ENCODE measurements at places on chromosomes 6 and 20. TPM values are rescaled to one million over a fixed set of nuclear protein-coding genes. Genes with fewer than 3 reads are reported as not detected.

FAM8A1 gene
- 11.3 TPM for total RNA-seq

GPLD1 gene
- total RNA-seq, result 0.31 TPM

VGLL2 gene
- total RNA-seq, result not detected

C6orf58 gene
- not detected for total RNA-seq

ADISSP gene
- total RNA-seq, result 95.2 TPM

FAM209B gene
- total RNA-seq, result not detected

JPH2 gene
- total RNA-seq, result 1.3 TPM

SIRPD gene
- total RNA-seq, result not detected

ZSCAN31 gene
- total RNA-seq, result 1.9 TPM

GTF2H4 gene
- total RNA-seq, result 8.5 TPM

EPHA7 gene
- total RNA-seq, result not detected

HCK gene
- total RNA-seq, result not detected

MYH7B gene
- total RNA-seq, result not detected

TMEM217 gene
- 0.23 TPM for total RNA-seq

EMILIN3 gene
- total RNA-seq, result not detected

LAMP5 gene
- not detected for total RNA-seq

PRND gene
- total RNA-seq, result not detected

CABLES2 gene
- total RNA-seq, result 3.8 TPM

KCNK16 gene
- not detected for total RNA-seq

PTPRT gene
- total RNA-seq, result under 0.01 TPM

SRSF12 gene
- 1.1 TPM for total RNA-seq

LGSN gene
- not detected for total RNA-seq

HLA-DQB1 gene
- 17.6 TPM for total RNA-seq

NOX3 gene
- total RNA-seq, result not detected

TP53INP2 gene
- total RNA-seq, result 0.80 TPM

ENPP5 gene
- total RNA-seq, result 1.5 TPM

OR12D3 gene
- not detected for total RNA-seq

ULBP1 gene
- total RNA-seq, result 1.3 TPM

DOK5 gene
- total RNA-seq, result not detected

L3MBTL3 gene
- total RNA-seq, result 5.8 TPM
